ENCODE measurements at places on chromosomes 16 and 17.

GRCh38 chr16:89123001-89123830, 29.6 kb downstream of the ACSF3 start:
- DNase-seq = no peak

GRCh38 chr16:53528797-53529196, 25.8 kb upstream of the AKTIP start:
- no peak for DNase-seq

DNA sequence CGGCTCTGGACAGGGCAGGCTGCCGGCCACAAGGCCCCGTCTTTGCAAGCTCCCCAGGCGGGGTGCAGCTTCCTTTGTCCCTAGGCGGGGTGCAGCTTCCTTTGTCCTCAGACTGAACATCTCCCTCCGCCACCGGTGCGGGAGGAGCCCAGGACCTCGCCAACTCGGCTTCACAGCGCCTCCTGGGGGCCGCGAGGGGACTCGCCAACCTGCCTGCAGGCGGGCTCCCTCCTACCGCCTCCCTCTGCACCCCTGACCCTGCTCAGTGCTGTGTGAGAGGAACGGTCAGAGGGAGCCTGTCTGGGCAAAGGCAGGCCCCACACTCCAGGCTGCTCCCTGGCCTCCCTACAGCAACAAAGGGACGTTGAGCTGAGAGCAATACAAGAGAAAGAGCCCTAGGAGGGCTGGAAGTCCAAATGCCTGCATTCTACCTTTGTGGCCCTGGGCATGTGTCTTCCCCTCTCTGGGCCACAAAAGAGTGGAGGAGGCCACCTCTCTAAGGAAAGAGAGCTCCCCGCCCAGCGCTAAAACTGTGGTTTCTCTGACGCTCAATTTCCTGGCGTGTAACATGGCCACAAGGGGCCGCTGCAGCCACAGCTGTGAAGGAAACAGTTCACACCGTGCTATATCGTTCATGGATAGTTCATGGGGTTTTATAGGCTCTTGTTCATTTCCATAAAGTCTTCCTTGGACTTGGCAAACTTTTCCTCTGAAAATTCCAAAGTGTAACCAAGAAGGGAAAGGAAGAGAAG, 20.9 kb upstream of the KRT19 start:
- DNase-seq = peak; percentile 90

GRCh38 chr16:54407596-54407995, 121.0 kb upstream of the IRX3 start:
- DNase-seq = no peak

DNA sequence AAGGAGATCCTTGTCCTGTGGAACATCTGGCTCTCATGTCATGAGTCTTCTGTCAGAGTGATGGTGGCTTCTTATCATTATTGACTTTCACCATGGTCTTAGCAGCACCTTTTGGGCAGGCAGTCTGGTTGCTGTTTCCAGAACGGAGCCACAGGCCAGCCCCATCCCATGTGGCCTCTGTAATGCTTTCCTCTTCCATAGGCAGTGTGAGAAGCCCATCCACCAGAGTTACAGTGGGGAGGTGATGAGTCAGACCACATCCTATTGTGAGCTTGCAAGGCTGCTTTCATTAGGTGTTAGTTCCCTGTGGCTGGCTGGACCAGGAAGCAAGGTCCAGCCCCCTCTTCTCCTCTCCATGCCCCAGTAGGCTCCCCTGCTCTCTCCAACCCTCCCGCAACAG, 30.8 kb upstream of the SPACA3 start:
- no peak for DNase-seq

DNA sequence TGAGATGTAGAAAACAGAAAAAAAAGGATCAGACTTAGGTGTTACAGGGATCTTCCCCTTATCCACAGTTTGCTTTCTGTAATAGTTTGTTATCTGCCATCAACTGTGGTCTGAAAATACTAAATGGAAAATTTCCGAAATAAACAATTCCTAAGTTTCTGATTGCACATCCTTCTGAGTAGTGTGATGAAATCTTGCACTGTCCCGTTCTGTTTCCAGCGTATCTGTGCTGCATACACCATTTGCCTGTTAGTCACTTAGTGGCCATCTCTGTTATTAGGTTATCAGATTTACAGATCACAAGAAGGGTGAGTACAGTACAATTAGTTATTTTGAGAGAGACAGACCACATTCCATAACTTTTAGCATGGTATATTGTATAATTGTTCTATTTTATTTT, 185.6 kb upstream of the CPHXL start:
- DNase-seq = no peak

- no peak for DNase-seq
Observed at GRCh38 chr17:29787995-29788394, 142.0 kb downstream of the SSH2 start.

- DNase-seq = peak; percentile 51
Observed at GRCh38 chr17:7313088-7313889, 1.9 kb downstream of the GPS2 start.

DNA sequence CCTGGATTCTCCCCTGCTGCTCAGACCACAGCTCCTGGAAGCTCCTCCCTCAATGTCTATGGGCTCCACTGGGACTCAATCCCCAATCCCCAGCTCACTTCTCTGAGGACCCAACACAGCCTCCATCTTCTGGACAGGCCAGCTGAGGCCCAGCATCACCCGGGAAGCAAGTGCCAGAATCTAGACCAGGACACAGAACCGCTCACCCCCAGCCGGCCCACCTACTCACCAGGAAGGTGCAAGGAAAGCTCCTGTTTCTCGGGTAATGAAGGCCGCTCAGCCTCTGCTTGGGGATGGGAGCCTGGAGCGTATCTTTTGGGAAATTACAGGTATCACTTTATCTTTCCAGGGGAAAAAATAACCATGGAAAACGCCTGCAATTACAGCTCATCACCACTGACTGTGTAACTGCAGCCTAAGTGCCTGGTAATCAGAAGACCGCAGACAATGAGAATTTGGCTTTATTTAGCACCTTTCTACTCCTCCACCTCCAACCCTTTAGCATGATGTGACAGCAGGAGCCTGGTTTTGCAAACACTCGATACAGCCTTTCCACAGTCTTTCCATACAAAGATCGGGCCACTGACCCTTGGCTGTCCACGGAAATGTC, 49.6 kb upstream of the RPL38 start:
- no peak for DNase-seq

GRCh38 chr17:19003543-19004420, 782 bp downstream of the FAM83G start:
- peak; percentile 71 for DNase-seq

GRCh38 chr16:16150117-16150877, 73.0 kb downstream of the ABCC6 start:
- no peak for DNase-seq

DNA sequence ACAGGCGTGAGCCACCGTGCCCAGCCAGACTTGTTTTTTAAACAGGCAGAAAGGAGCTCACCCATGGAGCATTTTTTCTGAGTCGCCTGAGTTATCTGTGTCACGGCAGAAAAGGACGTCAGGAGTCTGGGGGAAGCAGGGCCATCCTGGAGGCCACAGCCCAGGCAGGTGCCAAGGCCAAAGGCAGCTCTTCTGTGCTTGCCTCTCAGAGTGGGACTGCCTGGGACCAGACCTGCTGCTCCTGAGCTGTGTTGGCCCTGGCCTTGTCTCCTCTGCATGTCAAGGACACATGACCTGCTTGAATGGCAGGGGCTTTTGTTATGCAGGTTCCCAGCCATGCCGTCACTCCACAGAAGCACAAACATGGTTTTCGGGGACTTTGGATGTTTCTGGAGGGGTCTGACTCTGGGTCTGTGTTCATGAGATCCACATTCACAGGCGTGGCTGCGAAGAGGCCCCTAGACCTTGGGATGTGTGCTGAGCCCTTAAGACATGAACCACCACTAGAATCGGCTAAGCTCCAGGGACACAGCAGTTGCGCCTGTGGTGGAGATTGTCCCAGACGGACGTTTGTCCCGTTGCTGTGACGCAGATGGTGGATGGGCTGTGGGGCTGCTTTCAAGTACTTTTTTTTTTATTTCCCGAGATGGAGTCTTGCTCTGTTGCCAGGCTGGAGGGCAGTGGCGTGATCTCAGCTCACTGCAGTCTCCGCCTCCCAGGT, 33.8 kb downstream of the FOXK2 start:
- DNase-seq = no peak

DNA sequence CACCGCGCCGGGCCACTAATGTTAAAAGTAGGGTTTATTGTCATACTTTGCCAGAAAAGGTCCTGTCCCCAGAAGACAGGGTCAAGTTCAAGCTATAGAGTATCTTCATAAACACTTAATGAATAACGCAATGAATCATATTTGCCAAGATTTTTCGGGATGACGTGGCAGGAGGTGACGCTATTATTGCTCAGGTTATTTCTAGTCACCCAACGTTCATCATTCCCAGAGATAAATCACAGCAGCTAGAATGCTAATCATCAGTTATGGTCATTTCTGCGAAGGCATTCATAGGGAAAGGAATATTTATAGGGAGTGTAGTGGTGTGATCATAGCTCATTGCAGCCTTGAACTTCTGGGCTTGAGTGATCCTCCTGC, 2.0 kb downstream of the TMC5 start:
- no peak for DNase-seq

- DNase-seq = no peak
Observed at GRCh38 chr17:43601280-43602039, 55.3 kb upstream of the ETV4 start.

DNA sequence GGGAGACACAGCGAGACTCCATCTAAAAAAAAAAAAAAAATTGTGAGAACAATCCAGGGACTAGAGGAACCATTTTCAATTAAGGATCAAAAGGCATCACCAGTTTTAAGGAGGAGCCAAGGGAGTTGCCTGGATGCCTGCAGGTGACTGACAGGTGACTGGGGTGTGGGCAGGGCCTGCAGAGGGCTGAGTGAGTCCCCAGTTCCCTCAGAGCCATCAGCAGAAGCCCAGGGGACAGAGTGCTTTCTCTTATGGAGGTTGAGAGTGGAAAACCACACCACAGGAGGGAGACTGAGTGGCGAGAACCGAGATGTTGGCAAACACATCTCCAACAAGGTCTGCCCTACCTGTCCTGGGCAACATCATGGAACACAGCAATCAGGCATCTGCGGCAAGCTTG, 27.1 kb upstream of the CREBBP start:
- DNase-seq = no peak

GRCh38 chr17:72199256-72199655, 78.4 kb downstream of the SOX9 start:
- DNase-seq = no peak

DNA sequence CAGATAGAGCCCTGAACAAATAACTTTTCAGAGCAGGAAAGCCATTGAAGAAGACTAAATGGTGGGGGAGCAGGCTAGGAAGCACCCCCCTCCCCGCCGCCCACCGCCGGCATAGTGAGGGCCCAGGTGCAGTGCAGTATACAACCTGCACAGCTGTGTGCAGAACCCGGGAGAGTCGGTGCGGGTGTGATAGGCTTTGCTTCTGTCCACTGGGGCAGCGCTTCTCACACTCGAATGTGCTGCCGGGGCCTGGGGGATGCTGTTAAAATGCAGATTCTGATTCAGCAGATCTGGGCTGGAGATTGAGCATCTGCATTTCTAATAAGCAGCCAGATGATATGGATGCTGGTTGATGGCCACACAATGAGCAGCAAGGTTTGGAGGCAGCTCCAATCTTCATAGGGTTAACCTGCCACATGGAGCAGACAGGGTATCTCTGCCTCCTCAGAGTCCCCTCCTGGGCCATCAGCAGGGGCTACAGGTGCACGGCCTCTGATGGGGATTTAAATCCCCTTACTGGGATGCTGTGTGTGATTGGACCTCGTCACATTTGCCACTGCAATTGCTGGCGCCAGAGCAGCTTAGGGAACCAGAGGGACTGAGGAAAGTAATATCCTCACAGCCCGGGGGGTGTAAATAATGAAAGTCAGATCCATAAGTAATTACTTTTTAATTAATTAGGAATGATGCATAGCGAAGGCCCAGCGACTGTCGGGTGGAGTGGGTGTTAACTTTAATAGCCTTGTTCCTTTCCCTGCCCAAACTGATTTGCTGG, 172.0 kb upstream of the RPL38 start:
- DNase-seq = no peak

- peak; percentile 83 for DNase-seq
Observed at GRCh38 chr17:75524970-75525805, at the start of gene LLGL2. Gene LLGL2, plus strand, starts transcription at chr17:75525697. Its CDS starts 17,730 bp downstream, at chr17:75543427.

All from stimulated activated CD4-positive, alpha-beta T cell treated with anti-CD3 and anti-CD28 coated beads, Interleukin-15, amount 100 ng/mL, for 24 hours (primary cell).